Mesothelial cell of epicardium (in vitro differentiated cells): ENCODE measurements at places on chromosomes 4 and X. TPM values are rescaled to one million over a fixed set of nuclear protein-coding genes. Genes with fewer than 3 reads are reported as not detected.

DNA sequence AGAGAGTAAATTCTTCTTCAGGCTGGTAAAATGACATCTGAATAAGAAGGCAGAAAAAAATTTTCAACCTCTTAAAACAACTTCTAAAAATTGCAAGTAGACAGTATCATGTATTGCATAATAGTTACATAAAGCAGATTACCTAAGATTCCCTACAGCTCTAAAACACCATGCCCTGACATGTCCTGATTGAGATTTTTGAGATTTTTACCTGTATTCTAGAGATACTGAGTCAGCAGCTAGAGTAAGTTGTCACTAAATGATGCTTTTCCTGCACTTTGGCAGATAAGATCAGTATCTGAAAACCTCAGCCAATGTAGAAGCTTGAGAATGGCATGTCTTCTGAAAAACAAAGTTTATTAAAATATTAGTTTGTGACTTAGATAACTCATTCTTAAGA lies 713.6 kb downstream of the CCSER1 start:
- no peak for DNase-seq

The UGT2B11 gene
- not detected in 3 replicates for total RNA-seq

DNA sequence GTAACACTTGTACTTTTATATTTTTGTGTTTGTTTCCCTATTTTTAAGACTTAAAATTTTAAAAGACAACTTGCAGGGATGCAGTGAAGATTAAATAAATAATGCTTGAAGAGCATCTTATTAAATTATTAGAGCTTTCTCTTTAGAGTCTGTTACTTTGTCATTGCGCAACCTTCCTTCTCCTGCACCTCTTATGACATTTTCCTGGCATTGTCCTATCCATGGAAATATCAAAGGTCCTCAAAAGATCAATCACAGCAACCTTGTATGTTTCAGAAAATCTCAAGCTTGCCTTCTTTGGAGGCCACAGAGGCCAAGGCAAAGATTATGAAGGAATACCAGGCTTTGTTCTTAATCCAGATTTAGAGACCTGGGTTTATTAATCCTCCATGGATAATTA lies 116.3 kb downstream of the GRXCR1 start:
- DNase-seq, result no peak

DNA sequence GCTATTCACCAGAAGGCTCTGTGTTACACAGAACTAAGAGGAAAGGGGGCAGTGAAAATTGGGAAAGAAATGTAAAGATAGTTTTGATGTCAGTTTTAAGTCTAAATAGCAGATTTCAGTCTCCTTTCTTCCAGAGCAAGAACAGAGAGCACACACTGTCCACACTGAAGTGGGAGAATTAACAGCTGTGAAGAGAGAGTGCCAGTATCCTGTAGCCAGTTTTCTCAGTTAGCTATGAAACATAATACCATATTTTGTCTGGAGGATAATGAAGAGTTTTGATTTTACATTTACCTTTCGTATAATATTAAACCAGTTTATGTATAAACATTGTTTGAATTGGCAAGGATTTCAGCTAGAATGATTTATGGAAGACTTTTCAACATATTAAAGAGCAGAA lies 35.1 kb downstream of the FBXO8 start:
- no peak for DNase-seq

- DNase-seq, result peak; percentile 51
These were observed 1.1 kb downstream of the ZCCHC18 start for GRCh38 chrX:104113222-104113965.

DNA sequence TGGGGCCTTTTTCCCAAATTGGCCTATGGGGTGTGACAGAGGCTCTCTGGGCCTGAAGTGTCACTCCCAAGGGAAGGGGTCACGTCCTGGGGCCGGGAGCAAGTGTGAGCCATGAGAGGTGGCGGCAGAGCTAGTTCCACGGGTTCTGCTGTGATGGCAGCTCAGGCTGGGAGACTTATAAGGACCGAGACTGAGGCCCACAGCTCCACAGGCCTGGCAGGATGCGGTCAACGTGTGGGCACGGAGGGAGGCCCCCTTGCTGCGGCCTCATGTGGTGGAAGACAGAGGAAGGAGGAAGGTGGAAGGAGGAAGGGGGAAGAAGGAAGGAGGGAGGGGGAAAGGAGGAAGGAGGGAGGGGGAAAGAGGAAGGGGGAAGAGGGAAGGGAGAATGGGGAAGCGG lies 7.2 kb upstream of the CPLX1 start:
- no peak for DNase-seq

DNA sequence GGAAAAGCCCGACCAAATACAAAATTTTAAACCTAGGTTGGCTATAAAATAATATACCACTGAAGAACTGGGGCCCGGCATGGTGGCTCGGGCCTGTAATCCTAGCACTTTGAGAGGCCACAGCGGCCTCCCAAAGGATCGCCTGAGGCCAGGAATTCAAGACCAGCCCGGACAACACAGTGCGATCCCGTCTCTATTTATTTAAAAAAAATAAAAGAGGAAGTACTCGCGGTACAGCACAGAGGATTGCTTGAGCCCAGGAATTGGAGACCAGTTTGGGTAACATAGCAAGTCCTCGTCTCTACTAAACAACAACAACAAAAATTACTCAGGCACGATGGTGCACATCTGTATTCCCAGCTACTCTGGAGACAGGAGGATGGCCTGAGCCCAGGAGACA lies 44.8 kb upstream of the CDKN2AIP start:
- no peak for DNase-seq

- no peak for DNase-seq
These were observed 79.3 kb downstream of the FBXW7 start for GRCh38 chr4:152456609-152457008.
